ENCODE measurements at places on chromosomes 1 and 21.

- H3K27ac ChIP-seq, result no peak overlapping the region
- H3K4me1 ChIP-seq, result peaks cover 16% of the 10 kb centered on the region
- no peaks in the 10 kb centered on the region for H3K36me3 ChIP-seq
- no peaks in the 10 kb centered on the region for H3K27me3 ChIP-seq
Observed at GRCh38 chr1:117541003-117541402, 64.8 kb upstream of the TENT5C start.

DNA sequence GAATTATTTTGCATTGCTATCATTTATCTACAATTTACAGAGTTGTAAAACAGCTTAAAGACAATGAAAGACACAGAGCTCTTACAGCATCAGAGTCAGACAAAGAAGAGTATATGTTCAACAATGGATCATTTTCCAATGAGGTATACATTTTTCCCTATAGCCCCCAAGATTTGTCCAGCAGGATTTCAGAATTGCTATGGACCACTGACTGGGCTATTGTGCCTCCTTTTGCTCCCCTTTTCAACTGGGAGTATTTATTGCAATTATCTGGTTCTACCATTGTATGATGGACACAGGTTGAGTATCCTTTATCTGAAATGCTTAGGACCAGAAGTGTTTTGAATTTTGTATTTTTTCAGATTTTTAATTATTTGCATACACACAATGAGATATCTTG is 62.5 kb upstream of the DNAH14 start:
- no peak overlapping the region for H3K4me3 ChIP-seq
- H3K27ac ChIP-seq, result no peak overlapping the region
- no peaks in the 10 kb centered on the region for H3K4me1 ChIP-seq
- H3K36me3 ChIP-seq, result no peaks in the 10 kb centered on the region
- H3K27me3 ChIP-seq, result peaks cover 20% of the 10 kb centered on the region

- H3K4me3 ChIP-seq, result no peak overlapping the region
- peaks cover 31% of the 10 kb centered on the region for H3K4me1 ChIP-seq
- H3K27ac ChIP-seq, result no peak overlapping the region
- no peak for DNase-seq
Observed at GRCh38 chr21:45763074-45763473, 119.5 kb downstream of the PCBP3 start.

DNA sequence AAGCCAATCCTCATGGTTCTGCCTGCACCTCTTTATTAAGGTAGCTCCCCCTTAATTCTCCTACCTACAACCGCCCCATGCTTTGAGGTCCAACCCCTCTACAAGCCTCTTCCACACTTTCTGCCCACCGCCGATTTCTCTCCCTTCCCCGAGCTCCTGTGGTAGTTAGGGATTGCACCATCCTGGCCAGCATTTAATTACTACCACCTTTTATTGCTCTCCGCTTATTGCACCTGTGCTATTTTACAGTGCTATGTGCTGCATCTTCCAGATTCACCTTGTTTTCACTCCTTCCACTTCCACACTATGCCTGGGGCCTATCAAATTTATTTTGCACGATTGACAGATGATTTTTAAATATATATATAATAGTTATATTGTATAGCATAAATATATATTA is 29.3 kb upstream of the DNAJC11 start:
- DNase-seq, result no peak
- peaks cover 9% of the 10 kb centered on the region for H3K4me1 ChIP-seq
- H3K27me3 ChIP-seq, result peaks cover 25% of the 10 kb centered on the region
- H3K36me3 ChIP-seq, result no peaks in the 10 kb centered on the region
- H3K27ac ChIP-seq, result no peak overlapping the region

GRCh38 chr1:8042134-8042533 is 16.0 kb upstream of the ERRFI1 start:
- peaks cover 19% of the 10 kb centered on the region for H3K4me1 ChIP-seq
- H3K4me3 ChIP-seq, result no peak overlapping the region
- no peak for DNase-seq
- no peaks in the 10 kb centered on the region for H3K36me3 ChIP-seq
- H3K27me3 ChIP-seq, result peaks cover 3% of the 10 kb centered on the region

DNA sequence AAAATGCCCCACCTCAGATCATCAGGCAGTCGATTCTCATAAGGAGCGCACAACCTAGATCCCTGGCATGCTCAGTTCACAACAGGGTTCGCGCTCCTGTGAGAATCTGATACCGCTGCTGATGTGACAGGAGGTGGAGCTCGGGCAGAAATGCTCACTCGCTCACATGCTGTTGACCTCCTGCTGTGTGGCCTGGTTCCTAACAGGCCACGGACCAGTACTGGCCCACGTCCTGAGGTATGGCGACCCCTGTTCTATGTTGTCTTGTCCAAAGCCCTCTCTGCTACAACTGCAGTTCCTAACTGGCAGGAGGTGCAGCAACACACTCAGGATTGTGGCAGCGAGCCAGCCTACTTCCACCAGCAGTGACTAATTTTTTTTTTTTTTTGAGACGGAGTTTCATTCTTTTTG is 70.6 kb downstream of the CLSTN1 start:
- DNase-seq, result no peak
- no peaks in the 10 kb centered on the region for H3K27me3 ChIP-seq
- H3K36me3 ChIP-seq, result peaks cover 65% of the 10 kb centered on the region

- peak; percentile 34 for DNase-seq
- no peaks in the 10 kb centered on the region for H3K36me3 ChIP-seq
- peaks cover 68% of the 10 kb centered on the region for H3K27me3 ChIP-seq
- H3K27ac ChIP-seq, result no peak overlapping the region
- H3K4me3 ChIP-seq, result peak overlapping the region; percentile 15
Observed at GRCh38 chr1:228008391-228009115, 1.8 kb downstream of the WNT3A start.

DNA sequence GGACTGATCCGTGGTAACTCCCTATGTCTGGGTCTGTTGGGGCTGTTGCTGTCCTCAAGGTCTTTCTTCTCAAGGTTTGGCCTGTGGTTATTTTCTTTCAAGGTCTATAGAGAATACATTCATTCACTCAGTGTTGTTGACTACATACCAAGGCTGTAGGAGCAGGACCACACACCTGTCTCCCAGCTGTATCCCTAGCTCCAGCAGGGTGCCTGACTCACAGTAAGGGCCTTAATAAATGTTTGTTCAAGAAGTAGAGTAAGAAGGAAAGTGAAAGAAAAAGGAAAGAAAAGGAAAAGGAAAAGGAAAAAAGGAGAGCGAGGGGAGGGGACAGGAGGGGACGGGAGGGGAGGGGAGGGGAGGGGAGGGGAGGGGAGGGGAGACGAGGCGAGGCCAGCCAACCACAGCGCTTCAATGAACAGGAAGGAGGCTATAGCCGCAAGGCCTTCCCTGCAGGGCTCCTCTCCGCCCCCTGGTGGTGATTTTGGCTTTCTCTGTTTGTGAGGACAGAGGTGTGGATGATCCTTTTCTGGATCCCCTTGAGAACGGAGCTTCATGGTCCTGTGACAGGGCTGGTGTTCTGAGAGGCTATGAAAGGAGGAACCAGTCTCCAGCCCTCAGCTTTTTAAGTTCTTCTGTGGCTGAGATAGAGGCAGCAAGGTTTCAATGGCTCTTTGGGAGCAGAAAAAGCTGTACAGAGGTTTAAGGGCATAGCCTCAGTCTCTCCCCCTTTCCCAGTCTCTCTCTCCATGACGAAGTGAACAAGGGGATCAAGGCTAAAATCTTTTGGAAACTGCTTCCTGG is 30.6 kb upstream of the LCE5A start:
- DNase-seq, result peak; percentile 71
- no peaks in the 10 kb centered on the region for H3K27me3 ChIP-seq
- H3K36me3 ChIP-seq, result peaks cover 2% of the 10 kb centered on the region
- peak overlapping the region; percentile 11 for H3K27ac ChIP-seq
- peaks cover 10% of the 10 kb centered on the region for H3K4me1 ChIP-seq
- H3K4me3 ChIP-seq, result no peak overlapping the region

DNA sequence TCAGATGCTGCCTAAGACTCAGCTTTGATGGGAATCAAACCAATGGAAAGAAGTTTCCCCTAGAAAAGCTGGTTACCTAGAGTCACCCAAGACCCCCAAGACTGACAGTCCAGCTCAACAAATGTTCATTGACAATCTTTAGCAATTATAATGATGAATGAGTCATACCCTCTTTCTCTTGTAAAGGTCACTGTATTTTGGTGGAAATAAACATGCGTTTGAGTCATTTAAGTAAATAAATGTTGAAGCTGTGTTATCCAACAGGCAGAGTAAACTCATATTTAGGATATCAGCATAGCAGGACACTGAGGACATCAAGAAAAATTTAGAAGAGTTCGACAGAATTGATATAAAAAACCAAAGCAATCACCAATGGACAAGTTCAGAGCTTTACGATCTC is 295.9 kb downstream of the RGS7 start:
- H3K27ac ChIP-seq, result no peak overlapping the region
- no peak for DNase-seq
- H3K27me3 ChIP-seq, result no peaks in the 10 kb centered on the region

GRCh38 chr1:160858507-160858906 is 4.2 kb downstream of the CD244 start:
- H3K4me1 ChIP-seq, result peaks cover 20% of the 10 kb centered on the region
- no peak for DNase-seq
- H3K27ac ChIP-seq, result no peak overlapping the region

DNA sequence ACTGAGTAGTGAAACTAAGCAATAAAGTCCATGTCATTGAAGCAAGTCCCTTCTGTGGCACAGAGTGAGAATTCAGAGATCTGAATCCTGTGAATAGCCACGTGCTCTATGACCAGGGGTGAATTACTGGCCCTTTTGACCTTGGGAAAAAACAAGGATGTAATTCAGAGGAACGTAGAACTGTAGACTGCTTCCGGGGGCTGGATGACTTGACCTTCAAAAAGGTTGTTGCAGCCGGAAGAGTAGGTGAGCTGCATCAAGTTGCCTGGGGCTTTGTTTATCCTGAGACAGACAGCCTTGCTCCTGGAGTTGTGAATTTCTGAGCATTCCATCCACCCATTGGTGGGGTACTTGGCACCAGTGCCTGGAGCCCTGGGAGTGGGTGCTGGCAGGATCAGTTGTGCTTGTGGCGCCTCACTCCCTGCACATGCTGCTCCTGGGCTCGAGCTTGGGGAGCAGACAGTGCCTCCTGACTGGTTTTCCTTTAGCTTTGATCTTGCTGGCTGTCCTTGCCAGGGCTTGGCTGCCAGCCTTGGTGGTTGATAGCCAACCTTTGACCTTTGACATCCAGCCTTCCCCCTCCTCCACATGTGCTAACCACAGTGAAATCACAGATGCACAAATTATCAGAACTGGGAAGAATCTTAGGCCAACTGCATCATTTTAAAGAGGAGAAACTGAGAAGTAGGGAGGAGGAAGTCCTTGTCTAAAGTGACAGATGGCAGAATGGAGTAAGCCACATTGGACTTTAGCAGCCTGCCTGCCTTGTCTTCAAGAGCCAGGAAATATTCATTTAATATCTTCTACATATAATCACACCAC is 16.2 kb upstream of the MYOG start:
- no peaks in the 10 kb centered on the region for H3K4me1 ChIP-seq
- no peaks in the 10 kb centered on the region for H3K36me3 ChIP-seq
- no peak overlapping the region for H3K4me3 ChIP-seq
- peaks cover 33% of the 10 kb centered on the region for H3K27me3 ChIP-seq
- H3K27ac ChIP-seq, result no peak overlapping the region
- no peak for DNase-seq

- H3K4me1 ChIP-seq, result peaks cover 64% of the 10 kb centered on the region
- H3K27ac ChIP-seq, result peak overlapping the region; percentile 69
- peak; percentile 18 for DNase-seq
- H3K27me3 ChIP-seq, result no peaks in the 10 kb centered on the region
- H3K4me3 ChIP-seq, result no peak overlapping the region
Observed at GRCh38 chr21:44078411-44078981, 28.7 kb upstream of the PWP2 start.

DNA sequence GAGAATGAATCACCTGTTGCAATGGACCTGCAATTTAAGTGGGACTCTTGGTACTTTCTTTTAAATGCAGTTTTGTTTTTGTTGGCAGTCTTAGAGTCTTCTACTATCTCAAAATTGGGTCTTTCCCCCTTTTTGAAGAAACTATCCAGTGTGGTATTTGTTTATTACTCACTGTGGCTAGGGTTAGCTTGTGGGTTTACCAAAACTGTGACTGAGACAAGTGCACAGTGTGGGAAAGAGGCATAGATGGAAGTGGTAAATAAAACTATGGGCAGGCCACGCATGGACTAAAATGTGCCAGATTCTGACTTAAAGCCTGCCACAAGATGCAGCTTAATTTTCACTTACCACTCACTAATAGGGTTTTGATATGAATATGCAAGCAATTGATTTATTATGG is 1441.7 kb downstream of the PLA2G4A start:
- no peak overlapping the region for H3K4me3 ChIP-seq
- no peaks in the 10 kb centered on the region for H3K27me3 ChIP-seq
- no peaks in the 10 kb centered on the region for H3K4me1 ChIP-seq
- no peak for DNase-seq
- no peaks in the 10 kb centered on the region for H3K36me3 ChIP-seq

DNA sequence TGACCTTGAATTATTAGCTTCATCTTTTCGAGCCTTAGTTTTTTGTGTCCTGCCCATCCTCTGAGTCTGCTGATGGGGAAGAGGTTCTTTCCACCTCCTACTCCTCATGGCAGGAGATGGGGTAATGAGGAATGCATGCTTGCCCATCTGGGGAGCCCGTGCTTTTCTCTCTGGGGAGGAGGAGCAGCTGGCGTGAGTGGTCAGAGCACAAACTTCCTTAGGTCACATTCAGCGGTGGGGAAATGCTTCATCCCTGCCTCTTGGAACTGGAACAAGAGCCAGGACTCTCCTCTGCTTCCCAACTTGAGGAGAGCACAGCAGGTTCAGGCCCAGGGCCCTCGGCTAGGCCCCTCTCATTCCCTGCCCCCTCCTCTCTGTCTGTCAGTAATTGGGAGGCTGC is 155.0 kb downstream of the PCNX2 start:
- no peaks in the 10 kb centered on the region for H3K27me3 ChIP-seq
- DNase-seq, result no peak
- peaks cover 26% of the 10 kb centered on the region for H3K36me3 ChIP-seq
- no peak overlapping the region for H3K4me3 ChIP-seq

- no peak for DNase-seq
- H3K4me3 ChIP-seq, result no peak overlapping the region
- H3K27ac ChIP-seq, result no peak overlapping the region
- H3K27me3 ChIP-seq, result no peaks in the 10 kb centered on the region
Observed at GRCh38 chr1:26188477-26188876, 1.9 kb upstream of the CATSPER4 start.

DNA sequence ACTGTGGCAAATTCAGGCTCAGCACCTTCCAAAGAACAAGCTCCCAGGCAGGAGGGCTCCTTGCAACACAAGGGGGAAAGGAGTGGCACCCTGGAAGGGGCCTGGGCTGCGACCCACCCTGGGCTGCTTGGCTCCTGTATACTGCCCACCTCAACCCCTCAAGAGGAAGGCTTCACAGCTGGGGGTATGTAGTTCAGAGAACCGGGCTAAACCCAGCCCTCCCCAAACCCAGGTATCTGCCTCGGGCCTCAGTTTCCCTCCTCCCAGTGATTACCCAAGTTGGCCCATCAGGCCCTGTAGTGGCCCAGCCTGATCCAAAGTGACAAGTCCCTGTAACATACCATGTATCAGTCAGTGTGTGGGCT is 7.5 kb downstream of the TENT5B start:
- no peak overlapping the region for H3K27ac ChIP-seq
- no peak overlapping the region for H3K4me3 ChIP-seq
- no peak for DNase-seq
- H3K36me3 ChIP-seq, result no peaks in the 10 kb centered on the region
- H3K4me1 ChIP-seq, result no peaks in the 10 kb centered on the region
- H3K27me3 ChIP-seq, result peaks cover 23% of the 10 kb centered on the region
